ENCODE measurements at places on chromosomes 2 and 18. TPM values are rescaled to one million over a fixed set of nuclear protein-coding genes. Genes with fewer than 3 reads are reported as not detected.

Gene GALNT13
- total RNA-seq: 2.1 TPM

Gene DYNAP
- total RNA-seq: not detected

Gene KLHL14
- not detected for total RNA-seq

Gene GPR39
- not detected for total RNA-seq

Gene KRTCAP3
- 1.3 TPM for total RNA-seq

Gene VSNL1
- total RNA-seq: 26.5 TPM

Gene MEP1B
- total RNA-seq: not detected

Gene TRABD2A
- total RNA-seq: 0.62 TPM

Gene PNO1
- total RNA-seq: 8.6 TPM

Gene C2orf66
- total RNA-seq: not detected

Gene CELF4
- total RNA-seq: 1.4 TPM

Gene SCYGR4
- not detected for total RNA-seq

Gene RAB6D
- 0.11 TPM for total RNA-seq

Gene MATN3
- total RNA-seq: 0.38 TPM

Gene RIT2
- not detected for total RNA-seq

Gene FAM110C
- total RNA-seq: 6.9 TPM

Gene CFAP65
- total RNA-seq: not detected

Gene EPHA4
- total RNA-seq: 76.9 TPM

Gene AQP12A
- not detected for total RNA-seq

Gene SPDYA
- not detected for total RNA-seq

Gene ABCG5
- not detected for total RNA-seq

Gene STON1
- total RNA-seq: 18.0 TPM

Gene TUBA4A
- total RNA-seq: 88.6 TPM

Gene COL5A2
- 26.6 TPM for total RNA-seq

Gene VAMP8
- 37.7 TPM for total RNA-seq

Gene ANKRD62
- not detected for total RNA-seq

Gene GCG
- not detected for total RNA-seq

Gene NPPC
- total RNA-seq: 2.1 TPM

All from right cardiac atrium (tissue), 5 donors.